Articular chondrocyte of knee joint (primary cell): ENCODE measurements at places on chromosomes 3 and 15. TPM values are rescaled to one million over a fixed set of nuclear protein-coding genes. Genes with fewer than 3 reads are reported as not detected.

Gene ERICH6
- 0.39 TPM in 1 of 2 replicates, not detected in the other for total RNA-seq

Gene LRRC2
- 10.5 and 18.0 TPM in 2 replicates for total RNA-seq

Gene CPLX3
- total RNA-seq: not detected in 2 replicates

Gene PLA2G4E
- total RNA-seq: not detected in 2 replicates

Gene CMSS1
- 17.7 and 18.3 TPM in 2 replicates for total RNA-seq

Gene C3orf85
- not detected in 2 replicates for total RNA-seq

Gene HDC
- not detected in 2 replicates for total RNA-seq

Gene NR2F2
- 1.7 and 3.3 TPM in 2 replicates for total RNA-seq

Gene PAQR9
- under 0.01 TPM in 1 of 2 replicates, not detected in the other for total RNA-seq

Gene CTXN2
- total RNA-seq: not detected in 2 replicates

Gene CFAP100
- total RNA-seq: not detected in 2 replicates

Gene DUOXA1
- under 0.01 TPM in 2 replicates for total RNA-seq

Gene SCN5A
- total RNA-seq: under 0.01 TPM in 2 replicates
